Stimulated activated CD8-positive, alpha-beta memory T cell treated with anti-CD3 and anti-CD28 coated beads, Interleukin-7, amount 100 ng/mL, for 24 hours (primary cell): ENCODE measurements at places on chromosomes 5 and 9.
A peak's percentile ranks its signal among the peaks of the same experiment; 100 is the strongest.

DNA sequence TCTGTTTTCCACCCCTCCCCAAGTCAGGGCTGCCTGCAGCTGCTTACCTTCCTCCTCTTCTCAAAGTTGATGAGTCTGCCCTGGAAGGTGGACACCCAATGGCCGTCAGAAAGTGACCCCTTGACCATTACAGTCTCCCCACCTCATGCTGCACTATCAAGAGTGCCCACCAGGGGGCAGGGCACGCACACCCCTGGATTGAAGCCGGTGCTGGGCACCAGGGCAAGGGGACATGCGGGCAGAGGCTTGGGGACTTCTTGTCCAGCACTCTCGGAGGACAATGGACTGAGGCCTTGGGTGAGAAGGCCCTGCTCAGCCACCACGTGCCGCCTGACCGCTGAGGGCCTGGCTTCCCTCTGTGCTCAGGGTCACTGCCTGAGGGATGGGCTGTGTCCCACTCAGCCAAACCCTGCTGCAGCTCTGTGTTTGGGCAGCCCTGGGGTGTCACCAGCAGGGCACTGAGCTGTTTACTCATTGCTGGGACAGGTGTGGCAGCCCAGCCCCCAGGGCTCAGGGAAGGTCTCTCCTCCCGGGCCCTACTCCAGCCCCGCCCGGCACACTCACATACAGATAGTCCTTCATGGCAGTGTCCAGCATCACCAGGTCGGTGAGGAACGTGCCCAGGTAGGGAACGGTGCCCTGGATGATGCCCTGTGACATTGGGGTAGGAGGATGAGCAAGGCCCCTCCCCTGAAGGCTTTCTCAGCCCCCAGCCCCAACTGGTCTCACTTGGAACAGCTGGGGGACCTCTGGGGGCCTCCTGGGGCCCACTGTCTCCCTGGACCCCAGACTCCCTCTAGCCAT is 17.7 kb downstream of the RALGDS start:
- no peak for DNase-seq

DNA sequence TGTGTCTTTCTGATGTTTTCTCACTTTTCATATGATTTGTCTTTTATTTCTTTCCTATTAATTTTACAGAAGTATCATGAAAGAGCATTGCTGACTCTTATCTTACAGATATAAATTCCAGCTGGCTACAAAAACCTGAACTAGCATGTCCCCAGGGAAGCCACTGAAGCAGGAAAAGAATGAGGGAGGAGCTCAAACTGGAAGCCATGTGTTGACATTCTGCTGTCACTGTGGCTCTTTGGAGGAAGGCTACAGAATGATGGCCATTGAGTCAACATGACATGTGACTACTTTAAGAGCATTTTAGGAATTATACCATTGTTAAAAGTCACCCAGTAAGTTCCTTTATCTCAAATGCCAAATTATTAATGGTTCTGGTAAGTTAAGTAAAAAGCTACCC is 638.3 kb upstream of the DMAC1 start:
- no peak for DNase-seq

GRCh38 chr5:170404398-170404797 is 15.2 kb upstream of the KCNMB1 start:
- DNase-seq = no peak

GRCh38 chr5:16135003-16135402 is 44.6 kb downstream of the MARCHF11 start:
- DNase-seq = no peak

DNA sequence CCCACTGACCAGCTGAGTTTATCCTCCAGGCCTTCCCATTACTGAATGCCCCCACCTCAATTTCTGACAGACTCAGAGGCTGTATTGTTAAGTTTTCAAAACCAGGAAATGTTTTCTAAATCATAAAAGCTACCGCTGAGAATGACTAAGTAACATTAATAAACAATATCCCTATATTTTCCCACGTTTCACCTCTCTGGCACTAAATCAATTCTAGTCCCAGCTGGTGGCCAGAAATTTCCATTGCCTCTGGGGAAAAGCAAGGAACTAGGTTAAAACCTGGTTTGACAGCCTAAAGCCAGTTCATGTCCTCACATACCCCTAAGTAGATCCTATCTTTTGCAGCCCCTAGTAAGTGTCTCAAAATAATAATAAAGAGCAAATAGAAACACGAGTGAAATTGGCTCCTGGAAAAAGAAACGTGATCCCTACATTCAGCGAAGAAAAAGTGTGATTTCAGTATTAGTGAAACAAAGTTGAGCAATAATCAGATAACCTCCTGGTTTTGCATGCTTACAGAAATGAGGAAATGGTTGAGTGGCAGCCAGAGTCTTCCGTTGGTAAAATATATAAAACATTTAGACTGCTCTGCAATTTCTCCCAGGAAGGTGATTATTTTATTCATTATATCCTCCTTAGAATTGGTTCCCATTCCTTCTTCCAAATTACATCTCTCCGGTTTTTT is 110.9 kb downstream of the ESM1 start:
- no peak for DNase-seq

DNA sequence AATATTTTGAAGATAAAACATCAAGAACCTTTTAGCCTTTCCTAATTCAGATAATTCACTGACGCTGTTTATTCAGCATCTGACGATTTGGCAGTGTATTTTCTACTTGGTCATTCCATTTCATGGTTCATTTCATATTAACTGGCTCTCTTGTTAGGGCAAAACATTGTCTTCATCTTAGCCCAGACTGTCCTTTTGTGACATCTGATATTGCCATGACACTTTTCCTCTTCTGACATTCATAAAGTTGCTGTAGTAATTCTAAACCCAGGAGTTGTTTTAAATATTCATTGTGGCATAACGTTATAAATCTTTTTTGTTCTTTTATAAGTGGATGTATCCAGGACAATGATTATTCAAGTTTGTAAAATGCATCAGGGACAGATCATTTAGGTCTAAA is 1.8 kb downstream of the SCAMP1 start:
- DNase-seq = no peak

GRCh38 chr9:93156475-93157008 is 22.5 kb upstream of the NINJ1 start:
- DNase-seq = no peak

- no peak for DNase-seq
Observed at GRCh38 chr5:430214-430925, 12.6 kb upstream of the EXOC3 start.

GRCh38 chr9:27548055-27548741 is 18.6 kb upstream of the MOB3B start:
- DNase-seq = no peak

DNA sequence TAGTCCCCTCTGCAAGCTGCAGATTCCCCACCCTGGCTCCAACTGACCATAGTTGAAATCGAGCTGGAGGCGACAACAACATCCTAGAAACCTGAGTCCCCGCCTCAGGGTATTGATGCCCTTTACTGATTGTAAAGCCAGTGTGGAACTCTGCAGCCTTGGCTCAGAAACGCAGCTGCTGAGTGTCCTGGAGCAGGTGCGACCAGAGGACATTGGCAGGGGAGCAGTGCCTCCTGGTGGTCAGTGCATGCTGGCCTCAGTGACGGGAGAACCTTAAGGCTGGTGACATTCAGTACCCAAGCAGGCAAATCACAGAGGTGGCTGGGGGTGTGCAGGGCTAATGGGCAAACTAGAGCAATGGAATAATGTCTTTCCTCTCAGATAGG is 20.4 kb upstream of the ZNF354B start:
- peak; percentile 4 for DNase-seq

DNA sequence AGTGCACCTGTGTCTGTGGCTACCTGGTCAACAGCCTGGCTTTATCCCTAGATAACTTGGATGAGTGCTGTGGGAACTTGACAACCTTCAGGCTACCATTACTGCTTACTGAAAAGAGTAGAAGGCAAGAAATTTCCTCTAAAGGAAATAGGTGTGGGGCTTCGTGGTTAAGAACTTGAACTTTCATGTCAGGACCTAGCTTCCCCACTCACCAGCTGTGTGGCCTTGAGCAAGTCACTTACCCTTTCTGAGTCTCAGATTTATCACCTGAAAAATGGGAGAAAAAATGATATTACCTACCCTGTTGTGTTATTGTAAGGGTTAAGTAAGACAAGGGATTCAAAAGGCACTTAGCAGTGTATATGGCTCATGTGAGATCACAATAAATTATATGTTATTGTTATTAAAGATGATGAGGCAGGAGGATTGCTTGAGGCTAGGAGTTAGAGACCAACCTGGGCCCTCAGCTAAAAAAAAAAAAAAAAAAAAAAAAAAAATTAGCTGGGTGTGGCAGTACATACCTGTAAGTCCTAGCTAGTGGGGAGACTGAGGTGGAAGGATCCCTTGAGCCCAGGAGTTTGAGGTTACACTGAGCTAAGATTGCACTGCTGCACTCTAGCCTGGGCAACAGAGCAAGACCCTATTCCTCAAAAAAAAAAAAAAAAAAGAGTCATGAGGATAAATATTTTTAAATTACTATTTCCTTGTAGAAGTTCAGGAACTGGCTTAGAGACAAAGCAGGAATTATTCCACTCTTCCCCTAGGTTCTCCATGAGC is 97.0 kb upstream of the SPRY4 start:
- DNase-seq = no peak

DNA sequence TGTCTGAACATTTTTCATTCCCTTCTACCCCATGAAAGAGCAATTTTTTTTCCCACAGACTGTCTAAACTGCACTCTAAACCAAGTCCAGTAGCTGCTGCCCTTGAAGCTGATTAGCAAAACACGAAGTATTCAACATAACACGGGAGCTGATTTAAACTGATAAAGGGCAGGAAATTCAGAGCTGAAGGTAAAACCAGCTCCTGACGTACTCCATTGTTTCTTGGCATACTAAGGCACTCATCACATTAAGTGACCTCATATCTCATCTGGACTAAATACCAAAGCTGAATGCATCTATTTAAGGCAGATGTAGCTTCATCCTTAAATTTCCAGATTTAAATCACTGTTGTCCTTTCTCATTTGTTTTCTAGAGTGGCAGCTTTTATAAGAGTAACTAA is 12.0 kb downstream of the GDF9 start:
- DNase-seq = no peak

GRCh38 chr5:170161069-170161468 is 55.4 kb downstream of the FOXI1 start:
- DNase-seq = no peak

DNA sequence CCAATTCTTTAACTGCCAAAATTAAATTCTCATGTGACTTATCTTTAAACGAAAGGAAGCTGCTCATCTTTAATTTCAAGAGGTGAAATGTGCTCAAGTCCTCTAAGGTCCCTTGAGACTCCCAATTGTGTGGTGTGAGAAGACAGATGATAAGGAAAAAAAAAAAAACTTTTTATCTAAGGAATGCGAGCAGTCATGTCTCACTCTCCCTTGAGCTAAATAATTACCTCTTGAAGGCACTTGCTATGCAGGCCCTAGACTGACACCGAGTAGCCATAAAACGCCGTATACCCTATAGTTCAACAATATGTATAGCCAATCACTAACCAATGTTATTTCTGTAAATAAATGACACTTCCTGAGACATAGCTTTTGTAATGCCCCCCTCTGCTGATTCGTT is 1.5 kb upstream of the DTWD2 start:
- DNase-seq = no peak

DNA sequence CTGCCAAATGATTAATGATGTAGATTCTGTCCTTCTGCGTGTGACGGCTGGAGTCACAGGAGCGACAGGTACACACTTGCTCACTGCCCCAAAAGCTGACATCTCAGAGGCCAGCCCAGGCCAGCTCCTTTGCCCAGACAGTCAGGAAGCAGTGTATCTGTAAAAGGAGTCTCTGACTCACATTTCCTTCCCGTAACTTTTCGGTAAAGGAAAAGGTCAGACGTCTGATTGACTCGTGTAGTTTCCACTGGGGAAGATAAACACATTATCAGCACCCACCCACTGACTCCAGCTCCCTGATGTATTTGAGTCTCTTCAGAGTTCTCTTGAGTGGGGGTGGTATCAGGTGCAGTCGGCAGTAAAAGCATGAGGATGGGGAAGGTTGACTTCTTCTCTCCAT is 64.4 kb upstream of the WWC1 start:
- no peak for DNase-seq

GRCh38 chr9:110013064-110013463 is 194.9 kb downstream of the C9orf152 start:
- DNase-seq = no peak

- DNase-seq = no peak
Observed at GRCh38 chr5:159752622-159753275, 163.5 kb upstream of the ADRA1B start.

DNA sequence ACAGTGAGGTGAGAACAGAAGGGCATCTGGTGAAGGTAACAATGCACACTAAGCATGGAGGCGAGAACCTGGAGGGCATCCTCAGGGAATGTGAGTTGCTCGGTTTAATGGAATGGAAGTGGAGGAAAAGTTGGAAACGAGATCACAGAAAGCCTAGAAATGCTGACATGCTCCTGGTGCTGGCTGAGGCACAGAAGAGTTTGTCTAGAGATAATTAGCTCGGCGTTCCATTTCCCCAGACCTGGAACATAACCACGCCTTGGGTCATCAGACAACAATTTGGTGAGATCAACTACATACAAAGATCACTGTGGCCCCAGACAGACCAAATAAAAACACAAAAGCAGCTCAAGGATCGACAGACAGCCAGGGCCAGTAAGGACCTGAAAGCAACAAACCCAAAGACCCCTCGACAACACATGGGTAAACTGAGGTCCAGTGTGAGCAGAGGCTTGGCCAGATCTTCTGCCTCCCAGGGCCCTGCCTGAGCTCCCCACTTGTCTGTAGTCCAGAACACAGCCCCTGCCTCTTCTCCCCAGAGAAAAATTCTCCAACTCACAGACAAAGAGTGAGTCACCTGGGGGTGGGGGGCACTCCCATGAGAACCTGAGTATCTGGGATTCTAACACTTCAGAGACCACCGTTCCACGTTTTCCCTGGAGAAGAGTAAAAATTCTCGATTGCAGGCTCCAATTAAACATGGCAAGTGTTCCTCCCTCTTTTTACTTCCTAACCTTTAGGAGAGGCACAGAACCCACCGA is 52.5 kb downstream of the SHB start:
- no peak for DNase-seq

- no peak for DNase-seq
Observed at GRCh38 chr5:63255594-63255993, 677.0 kb downstream of the LRRC70 start.

DNA sequence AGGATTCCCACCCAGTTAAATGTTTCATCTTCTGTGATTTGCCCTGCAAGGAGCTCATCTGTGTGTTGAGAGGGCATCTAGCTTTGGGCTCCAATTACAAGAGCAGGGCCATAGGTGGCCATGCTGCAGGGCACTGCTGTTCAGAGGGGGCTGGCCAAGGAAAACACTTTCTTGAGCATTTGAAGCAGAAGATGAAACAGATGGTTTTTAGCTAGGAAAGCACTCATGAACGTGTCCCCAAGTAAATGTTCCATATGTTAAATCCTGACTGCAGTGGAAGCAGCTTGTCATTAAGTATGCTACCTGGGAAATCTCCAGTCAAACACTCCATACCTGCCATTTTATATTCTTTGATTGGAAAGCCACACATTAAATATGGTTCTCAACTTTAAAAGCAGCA is 176.6 kb downstream of the FBXL7 start:
- DNase-seq = no peak

DNA sequence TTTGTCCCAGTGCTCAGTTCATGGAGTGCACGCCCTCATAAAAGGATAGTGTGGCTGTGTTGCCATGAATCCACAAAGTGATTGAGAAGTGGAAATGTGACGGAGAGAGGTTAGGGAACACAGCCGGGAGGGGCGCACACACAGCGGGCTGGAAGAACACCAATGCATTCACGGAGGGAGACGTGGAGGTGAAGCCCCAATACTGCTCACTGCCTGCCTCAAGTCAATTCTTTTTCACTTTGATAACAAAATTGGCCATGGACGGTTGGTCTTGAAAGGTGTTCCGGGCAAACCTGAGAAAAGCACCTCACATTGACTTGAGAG is 424.1 kb downstream of the MED10 start:
- DNase-seq = no peak

- DNase-seq = no peak
Observed at GRCh38 chr5:120516805-120517204, 52.7 kb downstream of the PRR16 start.
